ENCODE measurements at places on chromosomes 7 and 10.

- DNase-seq, result no peak
These were observed 7.6 kb downstream of the ADARB2 start for GRCh38 chr10:1729751-1730150.

DNA sequence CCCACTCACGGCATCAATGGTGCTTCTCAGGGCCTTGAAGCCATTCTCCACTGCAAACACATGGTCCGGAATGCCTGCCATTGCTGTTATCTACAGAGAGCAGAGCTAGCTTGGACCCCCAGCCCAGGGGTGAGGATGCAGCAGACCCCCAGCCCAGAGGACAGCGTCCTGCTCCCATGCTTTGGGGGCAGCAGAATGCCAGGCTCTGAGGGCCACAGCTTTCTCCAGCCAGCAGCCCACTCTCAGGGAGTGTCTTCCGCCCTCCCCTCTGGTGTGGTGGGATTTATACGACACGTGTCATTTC, 48.1 kb upstream of the MSMB start:
- DNase-seq, result no peak

DNA sequence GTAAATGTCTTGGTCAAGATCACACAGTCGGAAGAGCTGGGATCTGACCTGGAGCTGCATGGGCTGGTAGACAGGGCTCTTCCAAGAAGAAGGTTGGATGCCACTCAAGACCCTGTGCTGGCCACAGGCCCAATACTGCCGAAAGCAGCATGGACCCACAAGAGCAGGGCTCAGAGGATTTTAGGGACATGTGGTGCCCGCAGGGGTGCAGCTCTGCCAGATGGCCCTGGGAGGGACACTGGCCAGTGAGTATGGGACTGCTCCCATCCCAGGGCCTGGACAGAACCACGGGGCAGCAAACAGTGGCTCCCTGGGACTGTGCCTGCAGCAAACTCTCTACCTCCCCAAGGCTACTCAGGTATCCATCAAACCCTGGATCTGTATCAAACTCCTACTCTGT, 12.4 kb downstream of the MAT1A start:
- DNase-seq, result no peak

- no peak for DNase-seq
These were observed 1.2 kb downstream of the MNX1 start for GRCh38 chr7:157009170-157009777.

- DNase-seq, result no peak
These were observed 72.3 kb downstream of the PRPF18 start for GRCh38 chr10:13658871-13659685.
